ENCODE measurements at places on chromosomes 11 and 22.

- DNase-seq: no peak
These were observed 243.5 kb downstream of the ETS1 start for GRCh38 chr11:128343870-128344269.

DNA sequence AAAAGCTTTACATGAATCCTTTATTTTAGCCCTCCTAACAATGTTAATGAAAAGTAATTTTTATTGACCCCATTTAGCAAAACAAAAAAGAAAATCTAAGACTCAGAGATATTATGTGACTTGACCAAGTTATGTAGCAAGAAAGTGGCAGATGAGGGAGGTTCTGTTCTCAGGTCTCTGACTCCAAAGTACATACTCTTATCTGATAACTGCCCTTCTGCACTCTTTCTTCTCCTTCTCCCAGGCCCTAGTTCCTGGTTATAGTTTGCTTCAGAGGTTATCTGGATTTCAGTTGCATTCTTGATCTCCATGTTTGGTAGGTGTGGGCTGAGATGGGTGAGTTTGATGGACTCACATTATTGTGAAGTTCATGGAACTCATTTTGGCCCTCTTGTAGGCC is 4.5 kb downstream of the OR9Q2 start:
- DNase-seq: no peak

- no peak for DNase-seq
These were observed 1.7 kb downstream of the MRGPRD start for GRCh38 chr11:68978931-68979594.

DNA sequence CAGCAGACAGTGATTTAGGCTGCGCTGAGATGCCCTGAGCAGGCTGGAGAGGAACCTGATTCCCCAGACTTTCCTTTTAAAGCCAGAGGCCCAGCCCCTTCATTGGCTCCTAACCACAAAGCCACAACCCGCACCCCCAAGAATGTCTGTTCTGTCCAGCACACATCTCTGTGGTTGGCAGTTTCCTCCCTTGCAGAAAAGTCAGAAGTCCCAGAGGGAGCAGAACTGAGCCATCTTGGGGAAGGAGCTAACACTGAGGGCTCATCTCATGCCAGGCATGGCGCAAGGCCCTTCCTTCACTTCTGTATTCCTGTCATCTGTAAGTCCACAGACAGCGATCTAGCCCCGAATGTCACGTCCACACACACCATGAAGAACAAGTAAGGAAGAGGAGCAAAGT is 97.1 kb upstream of the SYT13 start:
- no peak for DNase-seq

DNA sequence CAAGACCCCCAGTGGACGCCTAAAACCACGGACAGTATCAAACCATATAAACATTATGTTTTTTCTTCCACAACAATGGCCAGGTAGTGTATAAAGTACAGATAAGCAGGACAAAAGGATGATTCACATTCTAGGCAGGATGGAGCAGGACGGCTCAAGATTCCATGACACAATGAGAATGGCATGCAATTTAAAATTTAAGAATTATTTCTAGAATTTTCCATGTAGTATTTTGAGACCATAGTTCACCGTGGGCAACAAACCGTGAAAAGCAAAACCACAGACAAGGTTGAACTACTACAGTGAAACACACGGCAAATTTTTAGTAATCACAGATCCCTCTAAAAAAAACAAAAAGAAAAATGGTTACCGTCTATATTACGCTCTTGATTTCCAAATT is 7.5 kb downstream of the NARS2 start:
- DNase-seq: no peak

GRCh38 chr11:28636566-28636965 is 528.4 kb downstream of the METTL15 start:
- no peak for DNase-seq

- DNase-seq: no peak
These were observed 59.4 kb downstream of the SBF1 start for GRCh38 chr22:50415426-50415825.

DNA sequence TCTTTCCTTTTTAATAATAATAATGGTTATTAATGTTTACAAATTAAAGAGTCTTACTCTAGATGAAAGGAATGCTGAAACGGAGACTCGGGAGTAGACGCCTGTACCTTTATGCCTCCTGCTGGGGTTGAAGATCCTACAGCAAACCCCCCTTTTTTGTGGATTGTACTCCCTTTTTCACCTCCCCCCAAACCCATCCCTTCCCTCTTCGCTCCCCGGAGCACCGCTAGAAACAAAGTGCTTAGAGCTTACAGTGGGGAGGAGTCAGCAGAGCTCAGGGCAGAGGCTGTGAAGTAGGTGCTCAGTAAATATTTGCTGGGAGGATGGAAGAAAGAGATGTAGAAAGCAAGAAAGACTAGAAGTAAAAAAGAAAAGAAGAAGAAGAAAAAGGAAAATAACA is 169.7 kb downstream of the NXPE2 start:
- no peak for DNase-seq

- DNase-seq: no peak
These were observed 46.8 kb downstream of the CACNA1I start for GRCh38 chr22:39617342-39617741.

- peak; percentile 74 for DNase-seq
These were observed 36.0 kb downstream of the PRCP start for GRCh38 chr11:82864268-82864667.

DNA sequence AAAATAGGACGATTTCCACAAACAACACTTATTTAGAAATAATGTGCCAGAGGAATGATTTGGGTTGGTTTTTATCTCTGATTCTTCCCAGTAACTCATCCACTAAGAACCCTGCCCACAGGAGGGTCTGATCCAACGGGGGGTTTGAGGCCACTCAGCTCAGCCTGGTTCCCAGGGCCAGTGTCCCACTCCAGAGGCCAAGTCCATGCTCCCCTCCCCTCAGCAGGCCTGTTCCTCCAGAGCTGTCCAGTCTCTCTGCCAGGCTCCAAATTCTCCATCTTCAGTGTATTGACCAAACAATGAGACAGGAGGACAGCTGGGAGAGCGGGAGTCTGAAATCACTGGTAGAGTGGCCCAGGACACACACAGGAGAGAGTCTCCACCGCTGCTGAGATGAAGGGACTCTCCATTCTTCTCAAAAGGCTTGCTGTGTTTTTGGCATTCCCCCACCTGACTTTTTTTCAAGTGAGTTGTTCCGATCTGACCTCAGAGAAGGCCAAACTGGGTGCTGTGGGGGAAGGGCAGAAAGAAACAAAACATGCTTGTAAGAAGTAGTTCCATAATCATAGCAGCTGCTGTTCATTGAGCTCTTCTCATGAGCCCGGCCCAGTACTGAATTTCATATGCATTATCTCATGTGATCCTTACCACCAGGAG is 17.6 kb upstream of the SCN2B start:
- no peak for DNase-seq

DNA sequence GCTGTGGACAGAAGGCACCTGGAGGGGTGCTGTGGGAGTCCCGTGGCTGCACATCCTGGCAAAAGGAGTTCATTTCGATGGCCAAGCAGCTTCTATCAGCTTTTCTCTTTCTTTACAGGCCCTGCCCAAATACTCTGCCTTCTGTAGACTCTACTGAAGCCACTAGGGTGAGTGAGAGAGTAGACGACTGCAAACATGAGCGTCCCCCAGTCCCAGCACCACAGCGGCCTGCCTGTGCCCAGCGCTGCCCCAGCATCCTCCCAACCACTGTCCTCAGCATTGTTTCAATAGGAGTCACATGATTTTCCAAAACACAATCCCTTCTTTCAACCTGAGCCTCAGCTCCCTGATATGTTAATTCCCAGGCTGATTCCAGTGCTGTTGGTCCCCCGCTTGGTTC is 110.0 kb downstream of the KIRREL3 start:
- no peak for DNase-seq

DNA sequence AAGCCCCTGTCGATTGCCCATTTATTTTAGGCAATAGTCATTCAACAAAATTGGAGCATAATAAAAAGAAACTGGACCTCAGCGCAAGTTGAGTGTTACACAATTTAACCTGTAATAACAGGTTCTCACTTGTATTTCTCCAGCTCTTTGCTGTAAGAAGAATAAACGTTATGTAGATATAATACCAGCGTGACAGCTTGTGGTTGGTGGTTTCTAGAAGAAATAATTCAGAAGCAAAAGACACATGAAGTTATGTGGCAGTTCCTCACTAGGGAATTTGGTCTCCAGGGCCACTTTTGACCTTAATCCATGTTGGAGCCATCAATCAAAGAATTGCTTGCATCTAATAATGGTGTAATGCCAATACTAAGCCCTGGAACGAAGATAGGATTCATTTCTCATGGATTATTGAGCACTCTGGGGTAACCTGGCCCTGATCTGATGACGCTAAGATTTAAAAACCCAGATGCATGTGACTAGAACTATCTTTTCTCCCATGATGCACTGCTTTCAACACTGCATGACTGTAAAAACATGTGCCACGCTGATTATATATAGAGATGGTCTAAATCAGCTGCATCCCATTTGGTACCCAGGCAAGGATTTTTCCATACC is 129.7 kb upstream of the LDLRAD3 start:
- no peak for DNase-seq

GRCh38 chr22:40491990-40492631 is 121.7 kb downstream of the SGSM3 start:
- DNase-seq: no peak

DNA sequence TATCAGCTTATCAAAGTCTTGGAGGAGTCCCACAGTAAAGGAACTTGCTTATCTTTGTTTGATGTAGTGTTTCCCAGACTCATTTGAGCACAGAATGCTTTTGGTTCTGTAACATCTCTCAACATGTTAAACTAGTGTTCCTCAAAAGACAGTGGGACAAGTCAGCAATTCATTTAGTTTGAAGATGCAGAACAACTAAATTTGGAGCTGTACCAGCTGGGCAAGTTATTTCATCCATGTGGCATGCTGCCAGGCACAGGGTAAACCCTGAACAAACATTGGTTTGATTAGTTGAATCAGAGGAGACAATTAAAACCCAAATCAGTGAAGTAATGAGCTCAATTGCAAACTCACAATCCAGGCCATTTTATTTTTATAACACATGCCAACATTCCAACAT is 141.2 kb downstream of the CSNK2A3 start:
- DNase-seq: peak; percentile 15

GRCh38 chr11:61152816-61153592 is 8.2 kb downstream of the VPS37C start:
- no peak for DNase-seq

- no peak for DNase-seq
These were observed 1.4 kb downstream of the PCSK7 start for GRCh38 chr11:117230286-117230961.

GRCh38 chr11:72406540-72407527 is 27.5 kb downstream of the CLPB start:
- no peak for DNase-seq
